Cardiac muscle cell (in vitro differentiated cells and primary cell): ENCODE measurements at places on chromosomes 16 and 17.
A peak's percentile ranks its signal among the peaks of the same experiment; 100 is the strongest.

- no peak for DNase-seq
These were observed 270.0 kb downstream of the SLC39A11 start for GRCh38 chr17:72822358-72823023.

- no peak for DNase-seq
These were observed 67.1 kb upstream of the CDH5 start for GRCh38 chr16:66299349-66299748.

GRCh38 chr16:87853411-87854052 lies 15.8 kb downstream of the SLC7A5 start:
- peak; percentile 88 for DNase-seq

GRCh38 chr17:82031303-82031884 lies at the start of gene RAC3:
Gene RAC3, plus strand, starts transcription at chr17:82031678. Its CDS starts 84 bp downstream, at chr17:82031762.
- peak; percentile 41 for DNase-seq

- DNase-seq: peak; percentile 18
These were observed 63.9 kb upstream of the DNAJA2 start for GRCh38 chr16:47037396-47037745.
